Stimulated activated CD8-positive, alpha-beta memory T cell treated with anti-CD3 and anti-CD28 coated beads, Interleukin-2, amount 100 ng/mL, for 48 hours (primary cell): ENCODE measurements at places on chromosomes 1 and 21.

DNA sequence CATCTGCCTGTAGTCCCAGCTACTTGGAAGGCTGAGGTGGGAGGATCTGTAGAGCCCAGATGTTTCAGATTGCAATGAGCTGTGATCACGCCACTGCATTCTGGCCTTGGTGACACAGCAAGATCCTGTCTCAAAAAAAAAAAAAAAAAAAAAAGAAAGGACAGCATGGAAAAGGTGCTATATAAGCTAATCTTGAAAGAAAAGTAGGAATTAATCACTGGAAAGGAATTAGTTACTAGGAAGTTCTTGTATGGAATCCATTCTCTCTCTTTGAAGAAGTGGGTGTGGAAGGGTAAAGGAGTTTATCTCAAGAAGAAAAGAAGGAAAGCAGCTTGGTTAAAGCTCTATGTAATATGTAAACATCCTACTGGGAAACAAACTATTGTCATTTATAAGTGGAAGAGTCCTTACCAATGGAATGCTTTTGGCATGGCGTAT lies 339.2 kb downstream of the DPYD start:
- no peak for DNase-seq

GRCh38 chr1:119968068-119968492 lies 71.8 kb upstream of the ADAM30 start:
- DNase-seq, result peak; percentile 56

DNA sequence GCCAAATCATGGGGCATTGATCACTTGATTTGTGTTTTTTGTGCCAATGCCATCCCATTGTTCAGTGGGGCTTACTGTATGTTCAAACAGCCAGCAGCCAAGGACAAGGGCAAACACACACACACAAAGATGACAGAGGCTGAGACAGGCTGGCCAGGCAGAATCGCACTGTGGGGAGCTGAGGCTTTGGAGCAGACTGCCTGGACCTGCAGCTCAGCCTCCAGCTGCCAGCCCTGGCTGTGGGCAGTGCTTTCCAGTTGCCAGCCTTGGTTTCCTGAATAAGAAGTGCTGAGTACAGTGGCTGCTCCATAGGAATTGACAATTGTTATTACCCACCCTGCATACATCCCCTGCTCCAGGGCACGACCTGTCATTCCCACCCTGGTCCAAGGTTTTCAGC lies 16.9 kb upstream of the PCP4 start:
- no peak for DNase-seq

- no peak for DNase-seq
Observed at GRCh38 chr1:110161849-110162248, 11.6 kb downstream of the SLC6A17 start.

DNA sequence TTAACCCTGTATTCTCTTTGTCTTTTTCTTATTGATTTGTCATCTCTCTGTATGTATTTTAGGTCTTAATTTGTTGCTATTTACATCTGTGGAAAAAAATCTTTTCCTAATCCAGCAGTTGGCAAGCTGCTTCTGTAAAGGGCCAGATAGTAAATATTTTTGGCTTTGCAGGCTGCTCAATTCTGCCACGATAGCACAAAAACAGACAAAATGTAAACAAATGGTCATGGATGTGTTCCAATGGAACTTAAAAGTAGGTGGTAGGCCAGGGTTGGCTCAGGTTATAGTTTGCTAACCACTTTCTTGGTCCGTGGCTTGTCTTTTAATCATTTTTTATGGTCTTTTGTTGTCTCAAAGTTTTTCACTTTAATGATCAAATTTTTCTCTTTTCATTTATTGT lies 371.8 kb downstream of the HHAT start:
- no peak for DNase-seq

DNA sequence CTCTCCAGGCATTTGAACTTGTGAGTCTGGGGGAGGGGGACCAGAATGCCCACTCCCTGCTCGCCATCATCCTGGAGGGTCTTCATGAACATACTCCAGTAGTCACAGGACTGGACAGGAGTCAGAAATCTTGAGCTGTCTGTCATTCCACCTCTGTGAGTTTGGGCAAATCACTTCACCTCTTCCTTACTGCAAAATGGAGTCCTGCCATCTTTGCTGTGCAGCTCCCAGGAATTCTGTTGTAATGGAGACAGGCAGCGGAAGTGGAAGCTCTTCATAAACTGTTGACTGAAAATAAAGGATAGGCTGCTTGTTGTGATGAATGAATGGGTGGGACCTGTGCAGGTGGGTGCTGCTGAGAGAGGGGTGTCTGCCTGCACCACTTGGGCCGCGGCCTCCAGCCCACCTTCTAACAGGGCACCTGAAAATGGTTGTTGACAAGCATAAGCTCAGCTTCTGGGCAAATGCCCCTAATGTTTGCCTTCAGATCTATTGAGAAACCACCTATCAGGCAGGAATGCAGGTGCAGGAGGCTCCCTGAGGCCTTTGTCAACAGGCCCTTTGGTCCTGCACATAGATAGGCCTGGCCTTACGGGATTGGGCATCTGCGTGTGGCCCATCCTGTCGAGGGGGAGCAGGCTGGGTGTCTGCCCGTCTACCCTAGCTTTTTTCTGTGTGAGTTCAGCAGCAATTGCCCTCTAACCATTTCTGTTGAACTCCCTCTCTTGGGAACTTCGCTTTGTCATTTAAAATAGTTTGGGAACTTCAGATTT lies 321.0 kb downstream of the RPS6KC1 start:
- no peak for DNase-seq

- no peak for DNase-seq
Observed at GRCh38 chr1:56535362-56535761, 44.0 kb downstream of the PLPP3 start.

DNA sequence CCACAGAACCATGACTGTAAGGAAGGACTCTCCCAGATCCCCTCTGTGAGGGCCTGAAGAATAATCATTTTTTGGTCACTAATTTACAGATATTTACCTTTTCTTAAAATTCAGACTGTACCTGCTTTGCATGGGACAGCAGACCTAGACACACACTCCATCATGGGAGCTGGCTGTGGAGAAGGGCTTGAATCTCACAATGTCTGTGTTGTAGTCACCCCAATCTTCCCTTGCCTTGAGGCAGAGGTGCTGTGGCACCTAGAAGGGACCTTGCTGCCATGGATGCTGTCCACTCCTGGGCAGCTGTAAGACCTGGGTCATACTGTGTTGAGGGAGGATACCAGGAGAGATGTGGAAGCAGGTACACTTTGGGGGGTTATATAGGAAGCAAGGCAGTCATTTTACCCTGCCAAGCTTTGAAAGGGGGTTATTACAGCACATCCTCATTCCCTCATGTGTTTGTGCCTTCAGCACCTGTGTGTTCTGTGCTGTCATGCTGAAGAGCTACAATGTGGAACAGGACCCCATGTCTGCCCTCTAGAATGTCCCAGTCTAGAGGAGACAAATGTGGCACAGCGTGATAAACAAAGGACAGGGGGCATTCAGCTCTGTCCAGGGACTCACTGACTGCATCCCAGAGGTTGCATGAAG lies 27.1 kb downstream of the TRAF5 start:
- DNase-seq, result no peak
